ENCODE measurements at places on chromosomes 16 and 17.

DNA sequence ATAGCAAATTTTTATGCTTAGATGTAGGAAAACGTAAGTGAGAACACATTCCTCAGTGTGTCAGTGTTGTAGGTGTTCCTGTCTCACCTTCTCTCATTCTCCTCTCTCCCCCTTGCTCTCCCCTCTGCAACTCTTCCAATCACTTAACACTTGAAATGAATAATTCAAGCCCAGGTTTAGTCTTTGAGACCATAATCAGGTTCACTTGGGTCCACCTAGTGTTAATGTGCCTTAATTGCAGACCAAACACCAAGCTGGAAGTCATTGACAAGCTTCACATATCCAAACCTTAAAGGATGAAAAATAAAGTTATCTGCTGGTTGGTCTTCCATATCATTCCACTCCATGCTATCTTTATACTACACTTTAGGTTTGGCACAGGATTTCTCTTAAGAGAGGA is 37.0 kb downstream of the STXBP4 start:
- no peak for DNase-seq

DNA sequence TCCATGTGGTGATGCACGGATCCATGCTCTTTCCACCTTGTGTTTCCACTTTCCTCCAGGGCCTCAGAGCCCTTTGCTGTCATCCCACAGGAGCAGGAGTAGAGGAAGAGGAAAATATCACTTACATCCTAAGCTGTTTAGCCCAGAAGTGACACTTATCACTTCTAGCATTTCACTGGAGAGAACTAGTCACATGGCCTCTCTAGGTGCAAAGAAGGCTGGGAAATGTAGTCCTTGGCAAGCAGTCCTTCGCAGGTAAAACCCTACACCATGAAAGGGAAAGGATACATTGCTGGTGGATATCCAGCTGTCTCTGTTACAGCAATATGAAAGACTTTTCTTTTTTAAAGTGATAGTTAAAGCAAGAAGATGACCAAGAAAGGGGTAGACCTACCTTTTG is 185.9 kb downstream of the RGS9 start:
- no peak for DNase-seq

DNA sequence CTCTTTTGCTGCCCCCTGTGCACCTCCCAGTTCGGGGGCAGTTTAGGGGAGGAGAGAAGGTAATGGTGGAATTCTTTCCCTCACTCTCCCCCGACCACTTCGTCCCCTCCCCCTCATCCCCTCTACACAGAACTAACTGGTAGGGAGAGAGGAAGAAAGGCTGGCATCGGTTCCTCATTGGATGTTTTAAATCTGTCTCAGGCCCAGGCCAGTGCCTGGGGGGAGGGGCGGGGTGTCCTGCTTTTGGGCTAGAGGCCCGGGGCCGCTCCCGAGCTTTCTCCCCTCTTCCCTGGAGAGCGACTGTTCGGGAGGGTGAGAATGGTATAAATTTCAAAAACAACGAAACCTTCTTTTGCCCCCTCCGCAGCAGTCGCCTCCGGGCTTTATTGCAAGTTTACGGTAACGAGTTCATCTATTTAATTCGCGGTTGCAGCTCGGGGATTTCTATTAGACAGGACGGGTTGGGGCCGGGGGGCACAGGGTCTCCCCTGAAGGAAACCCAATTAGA is at the start of gene PRAC2:
Gene PRAC2 (plus strand): TSS at position 271 of the 508 bp plus-strand sequence. CDS start 1,226 bp downstream, outside the sequence.
- DNase-seq: no peak

DNA sequence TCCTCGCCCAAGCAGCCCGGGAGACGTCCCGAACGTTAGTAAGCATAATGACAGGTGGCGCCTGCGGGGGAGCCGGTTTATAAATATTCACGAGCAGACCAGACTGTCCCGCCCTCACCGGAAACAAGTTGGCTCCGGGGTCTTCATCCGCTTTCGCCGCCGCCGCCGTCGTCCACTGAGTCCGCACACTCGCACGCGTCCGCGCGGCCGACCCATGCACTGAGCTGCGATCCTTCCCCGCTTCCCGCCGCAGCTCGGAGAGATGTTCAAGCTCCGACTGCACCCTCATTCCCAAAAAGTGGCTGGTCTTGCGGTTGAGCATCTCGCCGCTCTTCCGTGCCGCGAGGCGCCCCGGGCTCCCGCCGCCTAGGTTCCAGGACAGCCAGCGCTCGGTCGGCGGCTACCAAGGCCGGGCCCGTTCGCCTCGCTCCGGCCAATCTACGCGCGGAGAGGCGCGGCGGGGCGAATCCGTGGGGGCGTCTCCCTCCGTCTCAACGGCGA is 385 bp downstream of the CFAP119 start:
- no peak for DNase-seq

- DNase-seq: no peak
Measured at GRCh38 chr17:49978501-49978900, 9.5 kb downstream of the DLX4 start.

- DNase-seq: no peak
Measured at GRCh38 chr17:8855477-8856204, 11.8 kb downstream of the PIK3R6 start.

All from globus pallidus (tissue), 1 donor.